ENCODE measurements at places on chromosomes 7 and 10.
A peak's percentile ranks its signal among the peaks of the same experiment; 100 is the strongest.

DNA sequence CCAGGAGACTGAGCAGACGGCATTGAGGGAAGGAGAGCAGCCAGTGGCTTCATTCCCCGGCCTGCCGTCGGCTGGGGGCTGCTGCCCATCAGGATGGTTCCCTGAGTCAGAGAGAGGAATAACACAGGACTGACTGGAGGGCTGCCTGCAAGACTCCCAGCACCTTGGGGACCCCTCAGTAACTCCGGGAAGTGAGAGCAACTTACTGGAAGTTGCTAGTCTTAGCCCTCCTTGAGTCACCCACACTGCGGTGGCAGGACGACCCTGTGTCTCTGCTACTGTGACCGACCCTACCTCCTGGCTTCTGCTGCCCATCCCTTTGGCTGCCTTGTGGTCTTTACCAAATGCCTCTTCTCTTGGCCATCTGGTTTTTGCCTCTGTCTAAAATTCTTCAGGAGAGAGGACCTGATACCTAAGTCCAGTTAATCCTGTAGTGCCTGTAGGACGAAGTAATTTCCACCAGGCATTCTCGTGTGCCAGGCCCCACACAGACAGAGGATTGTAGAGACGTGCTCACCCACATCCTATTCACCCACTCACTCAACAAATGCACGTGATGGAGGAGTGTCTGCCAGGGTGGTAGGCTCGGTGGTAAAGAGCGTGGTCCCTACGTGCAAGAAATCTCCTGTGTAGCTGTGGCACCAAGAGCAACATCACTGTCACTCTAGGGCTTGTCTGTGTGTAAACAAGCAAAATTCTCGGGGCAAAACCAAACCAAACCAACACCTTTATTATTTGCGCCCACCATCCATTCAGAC, 156.5 kb downstream of the PRKCQ start:
- DNase-seq: no peak

- DNase-seq: no peak
Observed at GRCh38 chr7:40502359-40502758, 367.6 kb downstream of the SUGCT start.

- no peak for DNase-seq
Observed at GRCh38 chr10:105139363-105139896, 498.3 kb downstream of the SORCS3 start.

GRCh38 chr7:148480479-148481146, 110.0 kb upstream of the C7orf33 start:
- DNase-seq: no peak

GRCh38 chr7:125085084-125085483, 155.5 kb upstream of the POT1 start:
- DNase-seq: no peak

DNA sequence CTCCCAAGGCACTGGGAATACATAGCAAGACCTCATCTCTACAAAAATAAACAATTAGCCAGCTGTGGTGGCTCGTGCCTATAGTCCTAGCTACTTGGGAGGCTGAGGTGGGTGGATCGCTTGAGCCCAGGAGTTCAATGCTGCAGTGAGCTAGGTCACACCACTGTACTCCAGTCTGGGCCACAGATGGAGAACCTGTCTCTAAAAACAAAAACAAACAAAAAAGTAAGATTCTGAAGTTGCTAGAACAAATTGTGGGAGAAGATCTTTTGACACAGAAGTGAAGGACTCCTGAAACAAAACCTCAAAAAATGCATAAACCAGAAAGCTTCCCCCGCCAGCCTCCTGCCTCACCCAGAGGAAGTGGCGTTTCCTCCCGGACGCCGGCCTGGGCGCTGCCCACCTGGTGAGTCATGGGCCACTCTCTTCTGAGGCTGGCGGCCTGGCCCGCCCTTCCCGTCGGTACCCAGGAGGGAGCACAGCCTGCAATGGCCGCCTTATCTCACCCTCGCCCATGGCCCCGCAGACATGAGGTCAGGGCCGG, 25.4 kb upstream of the ELN start:
- no peak for DNase-seq

GRCh38 chr10:51462076-51462779, 237.2 kb downstream of the CSTF2T start:
- no peak for DNase-seq

DNA sequence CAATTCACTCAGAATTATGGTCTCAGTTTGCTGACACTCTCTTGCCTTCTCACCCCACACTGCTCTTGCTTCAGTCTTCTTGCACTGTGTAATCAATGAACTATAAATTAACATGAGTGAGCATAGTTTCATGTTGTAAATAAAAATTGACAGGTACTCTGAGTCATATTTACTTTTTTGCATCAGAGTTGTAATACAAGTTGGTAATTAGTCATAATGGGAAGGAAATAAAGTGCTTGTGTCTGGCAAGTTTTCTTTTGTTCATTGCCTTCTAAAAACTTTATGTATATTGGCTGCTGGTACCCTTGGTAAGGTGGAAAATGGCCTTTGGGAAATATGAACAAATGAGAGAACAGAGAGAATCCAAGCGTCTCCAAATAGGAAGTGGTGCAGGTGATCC, 169.3 kb upstream of the MAGI2 start:
- no peak for DNase-seq

GRCh38 chr7:93226310-93226709, at the start of gene HEPACAM2:
Gene HEPACAM2 (minus strand): TSS chr7:93226469.
- no peak for DNase-seq

- no peak for DNase-seq
Observed at GRCh38 chr10:22246680-22247391, 29.0 kb upstream of the EBLN1 start.

- no peak for DNase-seq
Observed at GRCh38 chr7:38123494-38123893, 54.6 kb upstream of the STARD3NL start.

DNA sequence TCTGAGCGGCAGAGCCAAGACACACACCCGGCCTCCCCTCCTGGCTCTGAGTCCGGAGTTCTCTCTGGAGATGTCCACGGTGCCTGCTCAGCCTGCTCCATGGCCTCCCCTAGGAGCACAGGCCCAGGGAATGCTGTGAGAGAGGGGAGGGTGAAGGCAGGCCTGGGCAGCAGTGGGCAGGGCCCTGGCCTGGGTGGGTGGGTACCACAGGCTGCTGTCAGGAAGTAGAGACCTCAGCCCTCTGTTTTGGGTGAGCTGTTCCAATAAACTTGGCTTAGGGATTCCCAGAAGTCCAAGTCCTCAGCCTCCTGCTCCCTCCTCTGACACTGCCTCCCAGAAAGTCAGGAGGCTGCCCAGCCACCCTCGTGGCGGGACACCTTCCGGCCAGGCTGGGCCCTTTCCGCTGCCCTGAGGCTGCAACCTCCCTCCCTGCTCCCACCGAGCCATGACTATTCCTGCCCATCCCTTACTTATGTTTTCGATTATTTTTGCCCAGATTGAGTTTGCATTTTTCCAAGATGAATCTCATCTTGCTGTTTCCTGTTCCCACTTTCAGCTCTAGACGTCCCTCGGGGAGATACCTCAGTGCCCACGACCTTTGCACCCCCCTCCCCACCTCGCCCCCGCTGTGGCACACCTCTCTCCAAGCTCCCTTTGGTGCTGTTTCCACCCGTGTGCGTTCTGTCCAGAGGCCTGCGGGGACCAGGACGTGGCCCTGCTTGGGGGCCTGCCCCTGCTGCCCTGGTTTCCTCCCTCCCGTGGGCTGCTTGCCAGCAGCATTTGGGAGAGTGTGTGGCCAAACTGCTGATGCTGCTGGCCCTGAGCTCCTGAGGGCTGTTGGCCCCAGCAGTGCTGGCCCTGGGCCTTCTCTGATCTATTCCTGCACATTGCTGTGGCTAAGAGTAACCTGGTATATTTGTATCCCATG, 5.8 kb upstream of the POLM start:
- peak; percentile 47 for DNase-seq

- DNase-seq: no peak
Observed at GRCh38 chr10:95537542-95537927, 23.6 kb downstream of the SORBS1 start.

GRCh38 chr7:82481499-82482097, 38.0 kb upstream of the CACNA2D1 start:
- DNase-seq: peak; percentile 45

GRCh38 chr7:155216475-155217272, 81.0 kb upstream of the INSIG1 start:
- DNase-seq: no peak

GRCh38 chr10:78584681-78585080, 484.1 kb upstream of the ZMIZ1 start:
- DNase-seq: no peak

DNA sequence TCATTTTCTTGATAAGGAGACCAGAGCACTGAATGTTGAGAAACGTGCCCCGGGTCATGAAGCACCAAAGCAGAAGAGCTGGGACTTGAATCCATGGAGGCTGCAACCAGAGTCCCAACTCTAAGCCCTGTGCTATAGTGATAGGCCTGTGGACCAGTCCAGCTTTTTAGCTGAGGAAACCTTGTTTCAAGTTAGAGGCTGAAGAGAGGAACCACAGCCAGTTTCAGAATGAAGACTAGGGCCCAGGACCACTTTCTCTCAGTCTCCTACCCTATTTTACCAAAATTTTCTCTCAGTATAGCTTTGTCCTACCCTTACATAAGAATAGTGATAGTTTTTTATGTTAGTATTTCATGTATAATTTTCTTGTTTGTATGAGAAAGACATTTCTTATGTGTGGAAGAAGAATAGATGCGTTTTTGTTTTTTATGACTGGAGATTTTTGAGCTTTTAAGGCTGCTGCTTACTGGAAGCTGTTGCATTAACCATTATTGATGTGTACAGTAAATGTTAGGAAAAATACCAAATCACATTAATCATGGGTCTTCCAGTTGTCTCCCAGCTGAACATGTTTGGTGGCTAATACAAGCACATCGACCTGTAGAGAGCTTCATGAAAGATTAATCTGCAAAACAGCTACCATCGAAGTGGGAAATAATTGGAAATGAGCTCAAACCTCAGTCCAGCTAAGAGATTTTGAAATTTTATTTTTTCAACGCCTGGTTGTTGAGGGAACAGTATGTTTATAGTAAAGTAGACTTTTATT, 45.0 kb upstream of the CSTF2T start:
- no peak for DNase-seq

DNA sequence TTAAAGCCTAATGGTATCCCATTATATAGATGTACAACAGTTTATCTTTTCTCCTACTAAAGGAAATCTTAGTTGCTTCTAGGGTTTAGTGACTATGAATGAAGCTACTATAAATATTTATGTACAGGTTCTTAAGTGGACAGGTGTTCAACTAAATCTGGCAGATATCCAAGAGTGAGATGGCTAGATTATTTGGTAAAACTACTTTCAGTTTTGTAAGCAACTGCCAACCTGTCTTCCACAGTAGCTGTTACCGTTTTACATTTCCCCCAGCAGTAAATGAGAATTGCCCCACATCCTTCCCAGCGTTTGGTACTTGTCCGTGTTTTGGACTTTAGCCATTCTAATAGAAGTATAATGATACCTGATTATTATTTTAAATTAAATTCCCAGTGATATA, 144.9 kb upstream of the MAGI2 start:
- no peak for DNase-seq

GRCh38 chr7:15932318-15932717, 245.8 kb upstream of the MEOX2 start:
- DNase-seq: no peak

DNA sequence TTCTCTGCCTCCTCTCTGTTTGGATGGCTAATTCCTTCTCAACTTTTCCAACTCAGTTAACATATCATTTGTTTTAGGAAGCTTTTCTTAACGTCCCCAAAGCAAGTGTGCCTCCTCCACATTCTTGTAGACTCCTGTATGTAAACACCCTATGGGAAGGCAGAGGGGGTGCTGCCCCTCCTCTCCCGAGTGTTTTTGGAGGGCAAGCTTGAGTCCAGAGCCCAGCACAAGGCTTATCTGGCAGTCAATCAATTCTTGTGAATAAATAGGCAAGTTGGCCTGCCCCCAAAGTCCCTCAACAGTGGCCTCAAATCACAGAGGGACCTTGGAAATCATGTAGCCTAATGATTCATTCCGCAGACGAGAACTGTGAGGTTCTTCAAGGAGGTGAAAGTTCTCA, 305.6 kb downstream of the RPS24 start:
- peak; percentile 62 for DNase-seq

All from Ammon's horn (tissue), 1 donor.